Muscle of leg (tissue), 16 donors: ENCODE measurements at places on chromosomes 2 and 18.
A peak's percentile ranks its signal among the peaks of the same experiment; 100 is the strongest.

DNA sequence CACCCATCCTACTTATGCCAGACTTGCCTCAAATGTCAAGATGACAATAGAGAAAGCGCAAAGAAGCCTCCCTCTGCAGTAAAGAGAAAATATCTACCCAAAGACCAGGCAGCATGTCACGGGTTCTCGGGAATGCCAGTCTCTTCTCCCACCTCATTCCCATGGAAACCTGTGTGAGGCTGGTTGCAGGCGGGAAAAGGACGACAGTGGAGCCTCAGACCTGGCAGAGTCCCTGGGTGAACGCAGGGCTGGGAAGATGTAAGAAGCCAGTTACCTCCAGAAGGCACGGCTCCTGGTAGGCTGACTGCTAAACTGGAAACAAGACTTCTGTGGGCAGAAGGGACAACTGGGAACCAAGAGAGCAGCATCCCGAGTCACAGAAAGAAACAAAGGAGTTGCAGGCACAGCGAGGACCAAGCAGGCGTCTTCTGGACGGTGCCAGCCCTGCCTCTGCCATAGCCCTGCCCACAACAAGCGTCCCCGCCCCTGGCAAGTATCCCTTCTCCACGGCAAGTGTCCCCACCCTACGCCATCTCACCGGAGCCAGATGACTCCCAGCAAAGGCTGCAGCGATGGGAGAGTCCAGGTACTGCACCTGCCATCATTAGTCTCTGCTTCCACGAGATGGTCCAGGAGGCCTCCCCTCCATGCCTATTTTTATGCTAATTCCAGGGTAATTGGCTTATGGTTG lies 440.8 kb upstream of the MYT1L start:
- no peak for DNase-seq

DNA sequence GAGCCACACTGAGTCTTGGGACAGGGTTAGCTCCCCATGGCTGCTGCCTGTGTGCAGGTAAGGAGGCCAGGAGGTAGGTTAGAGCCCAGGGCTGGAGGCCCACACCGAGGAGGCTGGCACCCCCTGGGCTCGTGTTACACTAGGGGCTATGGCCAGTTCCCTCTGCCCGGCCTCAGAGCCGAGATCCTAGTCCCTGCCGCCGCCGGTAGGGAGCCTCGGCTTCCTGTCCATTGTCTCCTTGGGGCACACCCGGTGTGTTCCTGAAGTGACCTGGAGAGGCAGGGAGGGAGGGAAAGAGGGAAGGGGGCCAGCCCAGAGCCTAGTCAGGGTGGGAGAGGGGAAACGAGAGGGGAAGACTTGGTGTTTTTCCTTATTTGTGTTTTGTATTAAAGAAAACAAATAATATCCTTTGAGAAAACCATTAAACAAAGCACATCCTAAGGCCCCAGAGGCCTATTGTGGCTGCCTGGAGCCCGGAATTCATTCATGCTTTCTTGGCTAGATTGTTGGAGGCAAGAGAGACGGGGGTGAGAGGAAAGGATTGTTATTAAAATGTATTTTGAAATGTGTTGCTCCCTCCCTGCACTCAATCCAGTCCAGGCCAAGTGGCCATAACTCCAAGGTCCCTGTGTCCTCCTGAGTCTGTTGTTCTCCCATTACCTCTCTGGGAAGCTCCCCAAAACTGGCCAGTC lies 170.7 kb downstream of the CTIF start:
- peak; percentile 46 for DNase-seq

DNA sequence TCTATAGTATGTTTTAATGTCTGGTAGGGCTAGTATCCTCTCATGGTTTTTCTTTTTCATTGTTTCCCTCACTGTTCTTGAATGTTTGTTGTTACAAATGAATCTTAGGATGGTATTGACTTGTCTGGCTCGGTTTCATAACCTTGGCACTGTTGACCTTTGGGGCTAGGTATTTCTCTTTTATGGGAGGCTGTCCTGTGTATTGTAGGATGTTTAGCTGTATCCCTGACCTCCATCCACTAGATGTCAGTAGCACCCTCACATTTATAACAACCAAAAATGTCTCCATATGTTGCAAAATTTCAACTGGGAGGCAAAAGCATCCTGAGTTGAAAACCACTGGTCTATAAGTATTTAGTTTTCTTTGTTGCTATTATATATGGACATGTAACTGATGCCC lies 7.0 kb upstream of the AOX1 start:
- no peak for DNase-seq

GRCh38 chr2:19299522-19299921 lies 58.9 kb downstream of the OSR1 start:
- DNase-seq, result no peak

- no peak for DNase-seq
Observed at GRCh38 chr2:234745347-234745746, 206.5 kb upstream of the SH3BP4 start.

GRCh38 chr2:134137182-134137611 lies 116.7 kb upstream of the MGAT5 start:
- DNase-seq, result peak; percentile 82

DNA sequence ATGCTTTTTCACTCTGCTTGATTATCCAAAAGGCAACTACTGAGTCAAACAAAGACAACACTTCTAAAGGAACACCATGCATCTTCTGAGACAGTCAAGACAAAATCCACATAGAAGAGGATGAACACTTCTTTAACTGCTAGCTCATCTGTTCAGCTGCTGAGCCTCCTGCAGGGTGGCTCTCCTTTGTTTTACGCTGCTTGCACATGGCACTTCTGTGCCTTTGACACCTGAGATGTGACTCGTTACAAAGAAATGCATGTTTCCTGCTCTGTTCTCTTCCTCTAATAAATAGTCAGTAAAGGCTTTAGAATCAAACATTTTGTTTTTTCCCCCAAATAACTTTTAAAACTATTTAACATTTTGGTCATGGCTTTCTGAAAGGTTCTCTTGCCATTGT lies 1129.4 kb downstream of the TDRD15 start:
- no peak for DNase-seq

GRCh38 chr2:176174382-176174823 lies 14.1 kb upstream of the HOXD1 start:
- no peak for DNase-seq

GRCh38 chr2:206305523-206306245 lies 31.2 kb downstream of the ZDBF2 start:
- no peak for DNase-seq

DNA sequence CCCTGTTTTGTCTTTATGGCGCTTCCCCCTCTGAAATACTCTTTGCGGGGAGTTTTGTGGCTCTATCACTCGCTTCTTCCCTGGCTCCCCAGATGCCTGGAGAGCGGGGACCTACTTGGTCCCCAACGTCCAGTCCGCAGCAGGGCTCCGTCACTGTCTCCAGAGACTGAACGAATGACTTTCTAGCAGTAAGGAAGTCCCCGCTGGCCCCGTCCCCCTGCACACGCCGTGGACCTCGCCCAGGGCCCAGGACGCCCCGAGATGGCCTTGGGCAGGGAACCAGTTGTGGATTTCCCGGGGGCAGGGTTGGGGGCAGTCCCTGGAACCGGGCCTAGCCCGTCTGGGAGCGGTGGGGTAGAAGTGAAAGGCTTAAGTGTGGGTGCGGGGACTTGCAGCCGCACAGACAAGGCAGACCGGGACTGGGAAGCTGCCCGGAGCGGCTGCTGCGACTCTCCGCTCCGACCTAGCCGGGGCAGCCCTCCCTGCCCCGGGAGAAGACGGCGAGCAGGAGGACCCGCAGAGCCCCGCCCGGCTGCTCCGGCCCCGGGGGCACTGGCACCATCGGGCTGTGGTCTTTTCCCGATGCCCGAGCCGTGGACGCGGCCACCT lies 821 bp upstream of the EPHA4 start:
- DNase-seq, result peak; percentile 80

DNA sequence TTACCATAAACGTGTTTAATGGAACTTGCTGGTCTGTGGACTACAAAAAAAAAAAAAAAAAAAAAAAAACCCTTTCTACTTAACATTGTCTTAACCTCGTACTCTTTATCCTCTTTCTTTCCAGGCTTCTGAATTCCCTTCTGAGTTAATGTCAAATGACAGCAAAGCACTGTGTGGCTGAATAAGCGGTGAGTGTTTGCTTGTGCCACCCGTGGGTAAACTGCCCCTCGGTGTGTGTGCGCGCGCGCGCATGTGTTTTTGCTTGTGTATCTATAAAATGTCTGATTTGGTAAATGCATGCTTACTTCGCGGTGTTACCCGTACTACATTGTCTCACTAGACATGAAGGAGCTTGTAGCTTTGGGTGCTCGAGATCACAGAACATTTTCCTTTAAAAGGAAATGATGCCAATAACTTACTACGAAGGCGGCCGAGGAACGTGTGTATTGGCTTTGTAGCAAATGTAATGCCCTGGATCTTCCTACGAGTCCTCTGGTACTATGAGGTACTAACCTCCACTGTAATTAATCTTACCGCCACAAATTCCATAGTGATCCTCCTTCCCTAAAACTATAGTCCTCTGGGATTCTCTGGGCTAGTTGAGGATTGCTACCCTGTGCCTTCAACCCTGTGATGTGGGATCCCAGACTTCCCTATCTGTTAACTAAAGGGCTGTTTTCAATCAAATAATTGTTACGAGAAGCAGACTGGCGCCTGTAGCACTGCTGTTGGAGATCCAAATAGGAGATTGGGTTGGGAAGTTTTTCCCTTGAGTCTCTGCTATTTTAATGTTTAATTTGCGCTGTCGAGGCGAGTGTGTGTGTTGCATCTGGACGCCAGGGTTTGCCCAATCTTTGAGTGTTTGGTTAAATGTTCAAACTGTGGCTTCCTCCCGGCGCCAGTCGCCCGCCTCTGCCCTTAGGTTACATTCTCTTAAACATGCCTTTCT lies 1.1 kb downstream of the ID2 start:
- peak; percentile 54 for DNase-seq

GRCh38 chr2:237306083-237306786 lies 107.7 kb downstream of the COL6A3 start:
- DNase-seq, result no peak

DNA sequence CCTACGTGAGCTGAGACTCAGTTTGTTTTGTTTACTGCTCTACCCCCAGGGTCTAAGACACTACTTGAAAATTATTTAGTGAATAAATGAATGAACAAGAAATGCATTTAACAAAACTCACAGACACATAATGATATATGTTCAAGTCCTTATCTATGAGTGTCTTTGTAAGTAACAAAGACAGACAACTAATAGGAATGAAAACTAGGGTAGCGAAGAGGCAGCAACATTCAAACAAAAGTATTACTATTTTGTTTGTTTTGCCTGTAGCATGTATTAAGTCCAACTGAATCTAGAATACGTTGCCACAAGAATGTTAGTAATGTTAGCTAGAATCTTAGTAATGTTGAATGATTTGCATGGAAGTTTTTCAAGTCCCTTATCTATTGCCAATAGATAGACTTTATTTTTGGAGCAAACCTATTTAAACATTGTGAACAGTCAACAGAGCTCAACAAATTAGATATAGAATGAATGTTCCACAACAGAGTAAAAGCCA lies 144.8 kb upstream of the VWC2L start:
- no peak for DNase-seq

DNA sequence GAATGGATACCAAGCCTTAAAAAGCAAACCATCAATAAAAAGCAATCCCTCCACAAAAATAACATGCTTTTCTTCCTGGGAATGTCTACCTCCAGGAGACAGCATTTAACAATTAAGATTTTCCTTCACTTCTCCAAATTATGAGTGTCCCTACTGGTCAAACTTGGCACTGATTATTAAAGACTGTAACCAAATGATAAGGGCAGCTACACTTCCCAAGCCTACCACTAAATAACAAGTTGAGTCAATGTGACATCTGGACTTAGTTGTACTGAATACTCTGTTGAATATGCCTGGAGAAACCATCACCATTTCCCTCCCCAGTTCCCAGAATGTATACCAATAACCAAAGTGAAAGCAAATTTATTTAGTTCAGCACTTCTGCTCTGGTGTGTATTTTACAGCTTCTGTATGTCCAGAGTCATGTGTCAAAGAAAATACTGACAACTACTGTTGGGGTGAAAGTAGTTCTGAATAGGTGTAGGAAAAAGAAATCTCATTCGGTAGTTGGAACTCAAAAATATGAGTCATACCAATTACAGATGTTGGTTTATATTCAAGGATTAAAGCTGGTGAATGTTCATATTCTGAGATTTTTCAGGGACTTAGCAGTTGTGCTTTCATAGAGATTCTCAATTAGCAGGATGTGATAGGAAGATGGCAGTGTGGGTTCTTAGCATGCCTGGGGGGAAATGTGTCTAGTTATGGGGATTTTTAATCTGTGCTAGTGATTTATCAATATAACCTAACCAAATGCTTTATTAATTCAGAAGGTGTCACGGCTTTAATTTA lies 1291.6 kb upstream of the GYPC start:
- DNase-seq, result no peak

GRCh38 chr18:55510809-55511208 lies 77.2 kb downstream of the TCF4 start:
- DNase-seq, result peak; percentile 88

DNA sequence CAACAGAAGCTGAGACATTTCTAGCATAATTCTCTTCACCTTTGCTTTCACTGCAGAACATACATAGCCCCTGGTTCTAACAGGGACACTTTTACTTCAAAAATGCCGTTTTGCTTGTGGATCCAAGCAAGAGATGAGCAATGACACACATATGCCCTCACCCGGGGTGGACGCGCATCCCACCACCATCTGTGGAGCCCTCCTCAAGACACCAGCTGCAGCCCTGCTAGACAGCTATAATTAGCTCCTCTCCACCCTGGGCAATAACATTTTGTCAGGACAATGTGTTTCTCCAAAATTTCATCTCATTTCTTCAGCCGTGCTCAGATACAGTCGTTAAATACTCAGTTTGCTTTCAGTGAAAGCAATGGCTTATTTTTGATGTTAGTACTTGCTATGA lies 368.7 kb upstream of the RAB6C start:
- no peak for DNase-seq

DNA sequence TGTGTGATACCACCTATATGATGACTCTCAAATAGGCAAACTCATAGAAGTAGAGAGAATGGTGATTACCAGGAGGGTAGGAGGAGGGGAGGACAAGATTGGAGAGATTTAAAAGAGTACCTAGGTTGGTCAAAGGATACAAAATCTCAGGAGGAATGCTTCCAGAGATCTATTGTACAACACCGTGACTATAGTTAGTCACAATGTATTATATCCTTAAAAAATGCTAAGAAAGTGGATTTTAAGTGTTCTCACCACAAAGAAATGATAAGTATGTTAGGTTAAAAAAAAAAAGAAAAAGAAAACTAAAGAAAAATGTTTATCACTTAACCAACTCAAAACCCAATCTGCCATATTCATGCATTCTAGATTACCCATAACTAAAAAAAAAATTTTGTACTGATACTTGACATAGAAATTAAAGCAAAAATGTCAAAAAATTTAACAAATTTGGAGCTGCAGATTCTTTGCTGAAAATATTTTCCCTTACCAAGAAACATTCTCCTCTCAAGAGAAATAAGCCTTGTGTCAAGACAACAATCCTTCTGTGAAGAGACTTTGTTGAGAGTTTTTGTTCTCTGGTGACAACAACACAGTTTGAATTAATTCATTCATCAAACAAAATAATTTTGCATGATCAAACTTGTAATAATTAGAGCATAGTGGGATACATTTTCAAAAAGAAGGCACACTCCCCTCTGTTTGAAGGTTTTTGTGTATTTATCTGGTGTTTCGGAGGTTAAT lies 213.1 kb downstream of the DNER start:
- DNase-seq, result no peak
